ENCODE measurements at places on chromosomes 16 and 17.

DNA sequence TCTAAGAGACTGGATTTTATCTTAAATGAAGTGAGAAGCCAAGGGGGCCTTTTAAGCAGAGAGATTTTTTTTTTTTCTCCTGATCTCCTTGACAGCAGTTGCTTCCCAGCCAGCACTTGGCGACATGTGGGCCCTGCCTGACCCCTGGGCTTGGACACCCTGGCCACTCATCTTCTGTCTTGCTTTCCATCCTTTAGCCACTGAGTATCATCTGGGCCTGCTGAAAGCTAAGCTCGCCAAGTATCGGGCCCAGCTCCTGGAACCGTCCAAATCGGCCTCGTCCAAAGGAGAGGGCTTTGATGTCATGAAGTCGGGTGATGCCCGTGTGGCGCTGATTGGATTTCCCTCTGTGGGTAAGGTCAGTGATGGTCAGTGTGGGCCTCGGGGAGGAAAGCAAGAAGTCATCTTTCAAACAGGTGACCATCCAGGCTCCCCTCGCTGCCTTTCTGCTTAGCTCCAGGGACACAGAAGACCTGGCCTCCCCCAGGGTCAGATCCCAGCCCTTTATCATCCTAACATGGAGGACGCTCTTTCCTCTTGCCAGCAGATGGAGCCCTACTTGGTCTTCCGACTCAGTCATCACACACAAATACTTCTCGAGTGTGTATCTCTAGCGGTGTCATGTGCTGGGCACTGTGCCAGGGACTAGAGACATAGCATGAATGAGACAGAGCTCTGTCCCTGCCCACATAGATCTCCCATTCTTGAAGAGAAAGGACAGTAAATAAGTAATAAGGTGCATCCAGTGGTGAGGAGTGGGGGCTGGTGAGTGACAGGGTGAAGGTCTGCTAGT, 6.1 kb downstream of the DRG2 start:
- peak; percentile 19 for DNase-seq

- no peak for DNase-seq
Observed at GRCh38 chr16:75105306-75106061, 11.1 kb downstream of the LDHD start.

DNA sequence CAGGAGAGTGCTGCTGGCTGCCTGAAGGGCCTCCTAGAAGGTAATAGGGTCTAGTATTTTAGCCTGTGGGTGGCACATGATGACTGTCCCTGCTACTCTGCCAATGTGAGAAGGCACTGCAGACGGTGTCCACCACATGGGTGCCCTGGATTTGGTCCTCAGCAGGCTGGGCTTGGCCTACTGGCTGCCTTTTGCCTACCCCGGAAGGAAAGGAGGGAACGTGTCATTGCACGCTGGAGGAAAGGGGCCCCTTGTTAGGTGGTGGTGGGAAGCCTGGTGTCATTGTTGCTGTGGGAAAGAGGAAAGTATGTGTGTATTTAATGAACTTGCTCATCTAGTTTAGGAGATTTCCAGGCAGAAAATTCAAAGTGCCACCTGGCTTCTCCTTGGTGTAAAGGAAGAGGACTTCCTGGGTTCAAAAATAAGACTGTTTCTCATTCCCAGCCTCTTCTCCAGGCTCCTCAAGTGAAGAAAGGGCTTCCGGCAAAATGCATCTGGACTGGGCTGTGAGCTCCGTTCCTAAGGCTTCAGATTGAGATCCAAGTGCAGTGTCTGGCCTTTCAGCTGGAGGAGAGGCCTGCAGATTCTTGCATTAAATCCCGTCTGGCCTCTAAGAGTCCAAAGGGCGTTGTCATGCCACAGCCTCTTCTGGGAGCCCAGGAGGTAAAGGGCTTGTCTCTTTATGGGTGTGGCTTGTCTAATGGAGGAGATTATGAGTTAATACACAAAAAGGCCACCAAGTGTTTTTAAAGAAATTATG, 55.1 kb downstream of the RPTOR start:
- no peak for DNase-seq

GRCh38 chr16:68062910-68063393, 22.2 kb upstream of the NFATC3 start:
- DNase-seq, result no peak

DNA sequence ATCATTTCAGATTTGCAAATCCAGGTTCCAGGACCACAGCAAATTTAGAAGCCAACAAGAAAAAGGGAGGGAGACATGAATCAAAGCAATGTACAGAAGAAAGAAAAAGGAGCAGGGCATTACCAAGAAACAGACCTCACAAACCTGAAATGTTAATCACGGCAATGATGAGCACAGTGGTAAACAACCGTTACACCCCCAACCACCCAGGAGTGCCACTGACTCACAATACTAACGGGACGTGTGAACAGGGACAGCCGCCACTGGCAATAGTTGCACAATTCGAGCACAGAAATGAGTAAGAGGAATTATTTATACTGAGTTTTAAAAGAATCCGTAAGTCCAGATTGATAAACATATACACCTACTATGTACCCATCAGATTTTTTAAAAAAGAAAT, 13.8 kb downstream of the USP22 start:
- no peak for DNase-seq

- peak; percentile 38 for DNase-seq
Observed at GRCh38 chr16:53745086-53745485, 41.1 kb downstream of the FTO start.

- no peak for DNase-seq
Observed at GRCh38 chr16:6510261-6510660, 822.4 kb upstream of the RBFOX1 start.

GRCh38 chr16:66508914-66509496, 40.9 kb downstream of the TK2 start:
- DNase-seq, result no peak

DNA sequence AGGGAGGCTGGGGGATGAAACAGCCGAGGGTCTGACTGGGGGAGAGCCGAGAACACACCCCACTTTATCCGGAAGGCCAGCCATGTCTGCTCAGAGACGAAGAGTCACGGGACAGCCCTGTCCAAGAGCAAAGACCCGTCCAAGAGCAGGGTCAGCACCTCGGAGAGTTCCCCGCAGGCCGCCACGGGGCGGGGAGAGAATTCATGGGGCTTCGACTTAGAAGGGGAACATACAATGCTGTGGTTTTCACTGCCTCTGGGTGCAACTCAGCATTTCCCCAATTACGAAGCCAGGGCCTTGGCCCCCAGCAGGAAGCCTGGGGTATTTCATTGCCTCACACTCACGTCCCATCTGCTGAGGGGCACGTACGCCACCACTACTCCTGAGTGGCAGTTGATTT, 59.3 kb downstream of the JPH3 start:
- no peak for DNase-seq

DNA sequence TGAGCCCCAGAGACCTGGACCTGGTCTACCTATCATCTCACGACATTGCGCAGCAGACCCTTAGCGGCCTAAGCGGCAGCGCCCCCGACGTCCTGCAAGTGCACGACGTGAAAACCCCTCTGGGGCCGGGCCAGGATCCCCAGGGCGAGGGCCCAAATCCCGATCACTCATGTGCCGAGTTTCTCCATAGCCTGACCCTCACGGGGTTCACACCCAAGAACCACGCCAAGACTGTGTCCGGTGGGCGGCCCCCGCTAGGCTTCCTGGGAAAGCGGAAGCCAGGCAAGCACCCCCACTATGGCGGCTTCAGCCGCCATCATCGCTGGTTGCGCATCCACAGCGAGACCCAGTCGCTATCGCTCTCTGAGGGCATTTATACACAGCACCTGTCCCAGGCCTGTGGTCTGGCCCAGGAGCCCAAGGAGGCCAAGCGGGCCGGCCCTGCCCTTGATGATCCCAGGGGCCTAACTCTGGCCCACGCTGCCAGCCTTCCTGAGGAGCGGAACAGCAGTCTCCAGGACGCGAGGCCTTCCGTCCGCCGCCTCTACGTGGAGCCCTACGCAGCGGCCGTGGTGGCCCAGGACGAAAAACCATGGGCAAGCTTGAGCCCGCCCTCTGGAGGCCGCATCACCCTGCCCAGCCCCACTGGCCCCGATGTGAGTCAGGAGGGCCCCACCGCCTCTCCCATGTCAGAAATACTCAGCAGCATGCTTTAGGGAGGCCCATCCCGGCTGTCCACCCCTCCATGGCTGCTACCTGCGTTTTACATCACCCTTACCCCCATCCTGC, 82.8 kb upstream of the NOG start:
- DNase-seq, result no peak

DNA sequence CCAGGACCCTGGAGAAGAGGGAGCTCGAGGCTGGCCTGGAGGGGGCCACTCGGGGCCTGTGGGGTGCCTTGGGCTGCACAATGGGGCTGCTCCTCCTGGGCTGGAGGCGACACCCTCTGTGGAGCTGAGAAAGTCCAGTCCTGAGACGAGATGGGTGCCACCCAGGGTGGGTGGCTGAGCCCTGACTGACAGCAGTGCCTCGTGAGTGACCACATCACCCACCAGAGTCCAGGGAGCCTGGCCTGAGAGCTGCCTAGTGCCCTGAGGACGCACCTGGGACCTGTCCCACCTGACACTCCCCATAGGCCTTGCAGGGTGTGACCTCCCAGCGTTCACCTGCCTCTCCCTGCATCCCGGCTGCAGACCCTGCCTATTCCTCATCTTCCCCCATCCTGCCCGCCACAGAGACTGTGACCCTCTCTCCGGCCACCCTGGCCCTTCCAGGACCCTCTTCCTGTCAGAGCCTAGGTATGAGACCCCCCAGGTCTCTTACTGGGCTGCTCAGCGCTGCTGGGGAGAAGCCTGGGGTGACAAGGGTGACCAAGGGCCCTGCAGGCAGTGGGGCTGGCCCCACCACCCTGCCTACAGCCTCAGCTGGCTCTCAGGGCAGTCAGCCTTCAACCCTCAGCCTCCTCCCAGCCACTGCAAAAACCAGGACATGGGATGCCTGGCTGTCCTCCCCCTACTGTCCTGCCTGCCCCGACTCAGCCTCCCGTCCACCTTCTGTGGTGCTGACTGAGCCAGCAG, 41.2 kb downstream of the TNFRSF13B start:
- no peak for DNase-seq
